ENCODE measurements at places on chromosomes 5 and 9.
A peak's percentile ranks its signal among the peaks of the same experiment; 100 is the strongest.

- DNase-seq, result no peak
Measured at GRCh38 chr9:2116073-2116472, 100.9 kb downstream of the SMARCA2 start.

- no peak for DNase-seq
Measured at GRCh38 chr9:26078706-26079105, 400.5 kb upstream of the TUSC1 start.

DNA sequence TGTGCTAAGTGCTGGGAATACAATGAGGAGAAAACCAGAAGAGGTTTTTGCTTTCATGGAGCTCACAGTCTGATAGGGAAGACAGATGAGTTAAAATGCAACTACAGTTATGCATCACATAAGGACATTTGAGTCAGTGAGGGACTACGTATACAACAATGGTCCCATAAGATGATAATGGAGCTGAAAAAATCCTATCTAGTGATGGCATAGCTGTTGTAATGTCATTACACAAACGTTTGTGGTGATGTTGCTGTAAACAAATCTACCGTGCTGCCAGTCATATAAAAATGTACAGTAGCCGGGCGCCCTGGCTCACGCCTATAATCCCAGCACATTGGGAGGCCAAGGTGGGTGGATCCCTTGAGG is 110.1 kb upstream of the RAD23B start:
- no peak for DNase-seq

DNA sequence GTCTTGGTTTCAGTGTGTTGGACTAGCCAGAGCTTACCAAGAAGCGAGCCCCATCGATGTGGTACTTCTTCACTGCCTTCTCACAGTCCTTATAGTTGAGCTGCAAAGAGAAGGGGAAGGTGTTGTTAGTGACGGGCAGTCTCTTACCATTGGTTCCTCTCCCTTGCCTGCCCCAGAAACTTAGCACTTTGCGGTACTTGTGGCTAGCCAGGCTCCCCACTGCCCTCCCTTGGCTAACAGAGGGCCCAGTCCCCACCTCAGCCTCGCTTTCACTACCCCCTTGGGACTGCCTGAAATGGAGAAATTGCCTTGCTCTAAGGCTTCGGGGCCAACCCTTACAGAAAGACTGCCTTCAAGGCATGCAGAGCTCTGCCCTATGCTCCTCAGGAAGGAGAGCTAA is 4.3 kb downstream of the LCP2 start:
- DNase-seq, result peak; percentile 67

DNA sequence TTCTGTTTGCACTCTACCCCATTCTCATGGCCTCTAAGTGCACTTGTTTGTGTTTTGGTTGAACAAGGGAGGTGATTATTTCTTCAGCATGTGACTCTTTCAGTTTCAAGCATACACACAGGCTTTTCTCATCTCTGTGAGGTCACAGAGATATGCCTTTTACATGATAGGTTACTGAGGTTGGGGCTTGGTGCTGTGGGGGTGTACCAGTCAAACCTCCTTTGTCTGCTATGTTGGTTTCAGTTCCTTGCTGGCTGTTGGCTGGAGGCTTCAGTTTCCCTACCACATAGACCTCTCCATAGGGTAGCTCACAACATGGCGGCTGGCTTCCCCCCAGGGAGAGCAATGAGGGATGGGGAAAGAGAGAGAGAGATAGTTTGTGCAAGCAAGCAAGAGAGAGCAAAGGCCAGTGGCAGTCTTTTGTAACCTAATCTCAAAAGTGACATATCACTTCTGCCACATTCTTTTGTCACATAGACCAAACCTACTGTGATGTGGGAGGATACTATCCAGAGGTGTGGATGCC is 96.7 kb upstream of the SEMA6A start:
- DNase-seq, result no peak

- no peak for DNase-seq
Measured at GRCh38 chr5:173963182-173963838, 25.7 kb upstream of the C5orf47 start.

DNA sequence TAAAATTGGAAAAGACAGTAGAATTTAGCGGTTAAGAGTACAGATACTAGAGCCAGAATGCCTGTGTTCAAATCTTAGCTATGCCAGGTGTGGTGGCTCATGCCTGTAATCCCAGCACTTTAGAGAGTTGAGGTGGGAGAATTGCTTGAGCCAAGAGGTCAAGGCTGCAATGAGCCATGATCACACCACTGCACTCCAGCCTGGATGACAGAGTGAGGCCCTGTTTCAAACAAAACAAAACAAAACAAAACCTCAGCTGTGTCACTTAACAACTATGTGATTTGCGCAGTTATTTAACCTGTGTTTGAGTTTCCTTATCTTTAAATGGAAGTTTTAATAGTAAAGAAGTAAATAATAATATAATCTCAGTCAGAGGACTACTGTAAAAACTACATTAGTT is 68.3 kb downstream of the TBCA start:
- no peak for DNase-seq

- no peak for DNase-seq
Measured at GRCh38 chr5:115386657-115387056, 90.2 kb upstream of the CCDC112 start.

DNA sequence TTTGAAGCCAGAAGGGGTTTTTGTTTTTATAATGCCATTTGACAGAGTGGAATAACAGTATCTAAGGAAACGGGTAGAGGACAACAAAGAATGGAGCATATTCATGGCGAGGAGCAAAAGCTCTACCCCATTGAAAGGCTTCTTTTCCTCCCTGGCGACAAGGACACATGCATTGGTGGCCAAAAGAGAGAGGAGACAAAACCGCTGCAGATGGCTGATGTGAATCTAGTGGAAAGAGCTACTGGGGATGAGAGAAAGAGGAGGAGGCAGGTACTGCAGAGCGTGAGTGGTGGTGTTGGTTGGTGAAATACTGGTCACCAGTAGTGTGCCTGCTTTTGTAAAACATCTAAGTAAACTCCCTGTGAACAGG is 491 bp downstream of the APC start:
- peak; percentile 23 for DNase-seq

DNA sequence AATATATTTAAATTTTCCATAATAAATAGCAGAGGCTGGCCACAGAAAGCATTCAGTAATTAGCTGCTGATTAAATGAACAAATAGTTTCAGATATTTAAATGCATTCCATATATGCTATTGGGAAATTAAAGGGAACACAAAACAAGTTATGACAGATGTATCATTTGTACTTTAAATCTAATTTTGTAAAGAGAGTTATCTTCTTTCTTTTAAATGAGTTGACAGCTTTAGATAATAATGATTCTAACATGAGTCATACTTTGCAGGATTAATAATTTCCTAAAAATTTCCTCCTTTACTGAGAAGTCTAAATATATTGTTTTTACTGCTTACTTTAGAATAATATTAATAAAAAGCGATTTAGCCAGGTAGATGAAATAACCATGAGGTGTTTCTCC is 320.1 kb downstream of the ADAMTS6 start:
- no peak for DNase-seq

GRCh38 chr5:78916044-78916443 is 69.1 kb downstream of the ARSB start:
- DNase-seq, result no peak

- no peak for DNase-seq
Measured at GRCh38 chr5:41087461-41087860, 16.3 kb upstream of the MROH2B start.

DNA sequence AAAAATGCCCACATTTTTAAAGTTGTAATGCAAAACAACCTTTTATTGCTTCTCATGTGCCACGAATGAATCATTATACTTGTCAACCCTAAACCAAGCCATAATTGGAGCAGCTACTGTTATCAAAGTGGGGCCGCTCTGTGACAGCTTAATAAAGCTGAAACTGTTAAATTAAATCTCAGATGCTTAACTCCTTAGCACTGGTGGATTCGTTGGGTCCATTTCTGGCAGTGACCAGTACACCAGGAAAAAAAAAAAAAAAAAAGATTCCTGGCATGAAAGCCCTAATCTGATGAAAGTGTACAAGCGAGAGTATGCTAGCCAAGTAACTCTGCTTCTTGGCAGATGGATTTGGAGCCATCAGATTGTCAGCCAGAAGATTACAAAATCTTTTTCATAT is 164.8 kb downstream of the ZSWIM6 start:
- no peak for DNase-seq

DNA sequence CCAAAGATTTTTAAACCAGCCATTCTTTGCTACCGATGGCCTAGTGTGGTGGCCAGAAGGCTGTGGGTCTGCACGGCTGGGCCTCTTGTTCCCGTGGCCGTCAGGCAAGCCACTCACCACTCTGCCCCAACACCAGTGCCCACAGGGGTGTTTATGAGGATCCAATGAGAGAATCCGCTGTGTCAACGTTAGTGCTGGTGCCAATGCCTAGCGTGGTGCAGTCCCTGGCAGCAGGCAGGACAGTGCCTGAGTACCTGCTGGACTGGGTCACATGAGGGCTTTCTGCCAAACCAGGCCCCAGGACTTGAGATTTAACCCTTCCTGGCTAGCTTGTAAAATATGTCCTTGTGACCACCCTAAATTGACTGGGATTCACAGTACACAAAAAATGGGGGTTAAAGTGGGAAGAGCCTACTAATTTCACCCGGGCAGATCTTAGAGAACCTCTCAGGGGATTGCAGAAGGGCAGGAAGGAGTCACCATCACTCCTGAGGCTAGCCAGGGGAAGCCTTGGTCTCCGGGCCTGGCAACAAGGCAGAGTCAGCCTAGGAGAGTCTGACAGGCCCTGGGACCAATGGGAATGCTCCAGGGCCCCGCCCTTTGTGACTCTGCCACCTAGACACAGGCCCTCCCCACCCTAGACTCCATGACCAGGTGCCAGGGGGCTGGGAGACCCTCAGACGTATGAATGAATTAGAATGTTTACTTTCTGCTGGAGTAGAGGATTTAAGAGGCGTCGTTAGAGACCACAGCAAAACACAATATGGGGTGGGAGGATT is 63.2 kb upstream of the FSTL4 start:
- DNase-seq, result no peak

DNA sequence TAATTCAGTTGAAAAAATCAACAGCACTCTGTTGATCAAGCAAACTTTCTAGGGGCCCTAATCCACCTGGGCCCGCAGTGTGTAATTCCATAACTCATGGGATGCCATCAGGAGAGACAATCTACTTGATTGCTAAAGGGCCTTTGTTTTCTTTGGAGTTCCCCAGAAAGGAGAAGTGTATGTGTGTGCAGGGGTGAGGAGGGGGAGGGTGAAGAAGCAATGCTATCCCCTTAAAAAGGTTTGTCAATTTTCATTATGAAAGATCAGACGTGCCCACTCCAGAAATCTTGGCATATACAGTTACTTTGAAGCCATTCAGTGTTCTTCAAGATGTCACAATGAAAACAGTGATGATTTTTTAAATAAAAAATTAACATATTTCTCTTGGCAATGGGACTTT is 6.2 kb downstream of the PARP8 start:
- DNase-seq, result no peak

Data from femur (tissue), 1 donor.